ENCODE measurements at places on chromosomes 1 and 21.
A peak's percentile ranks its signal among the peaks of the same experiment; 100 is the strongest.

DNA sequence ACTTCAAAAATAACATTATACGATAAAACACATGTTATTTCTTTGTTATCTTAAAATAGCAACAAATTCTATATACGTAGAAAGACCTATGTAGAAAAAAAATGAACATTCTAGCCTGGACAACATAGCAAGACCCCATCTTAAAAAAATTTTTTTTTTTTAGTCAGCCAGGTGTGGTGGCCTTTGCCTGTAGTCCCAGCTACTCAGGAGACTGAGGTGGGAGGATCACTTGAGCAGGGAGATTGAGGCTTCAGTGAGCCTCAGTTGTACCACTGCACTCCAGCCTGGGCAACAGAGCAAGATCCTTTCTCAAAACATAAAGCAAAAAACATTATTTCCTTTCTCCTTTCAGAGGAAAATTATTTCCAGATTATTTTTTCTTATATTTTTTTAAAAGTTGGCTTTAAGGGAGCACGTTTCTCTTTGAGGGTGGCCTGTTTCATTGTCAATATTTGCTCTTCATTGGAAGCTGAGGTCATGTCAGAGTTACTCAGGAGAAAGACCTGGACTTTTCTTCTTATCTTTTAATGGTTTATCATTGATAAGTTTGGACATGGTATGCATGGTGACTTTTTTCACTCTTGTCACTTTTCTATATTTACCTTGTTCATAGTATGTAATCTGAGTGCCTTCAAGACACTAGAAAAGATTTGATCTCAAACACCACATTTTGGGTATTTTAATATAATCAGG, 32.0 kb downstream of the NFIA start:
- no peak for DNase-seq

DNA sequence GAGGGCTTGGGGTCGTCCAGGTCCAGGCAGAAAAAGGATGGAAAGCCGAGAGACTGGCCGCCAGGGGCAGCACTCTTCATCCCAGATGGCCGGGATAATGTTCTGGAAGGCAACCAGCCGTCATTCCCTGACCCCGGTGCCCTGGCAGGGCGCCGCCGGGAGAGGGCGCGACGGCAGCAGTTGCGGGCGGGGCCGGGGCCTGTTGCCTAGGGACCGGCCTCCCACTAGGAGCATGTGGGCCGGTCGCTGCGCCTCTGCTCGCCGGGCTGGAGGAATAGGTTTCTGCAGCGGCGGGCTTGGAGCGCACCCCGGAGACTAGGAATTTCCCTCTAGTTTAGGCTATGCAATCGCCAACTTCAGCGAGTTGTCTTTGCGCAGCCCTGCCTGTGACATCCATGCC, 11.0 kb downstream of the DMRTB1 start:
- DNase-seq = peak; percentile 78

GRCh38 chr1:14067036-14067435, 367.0 kb downstream of the PRDM2 start:
- DNase-seq = no peak

DNA sequence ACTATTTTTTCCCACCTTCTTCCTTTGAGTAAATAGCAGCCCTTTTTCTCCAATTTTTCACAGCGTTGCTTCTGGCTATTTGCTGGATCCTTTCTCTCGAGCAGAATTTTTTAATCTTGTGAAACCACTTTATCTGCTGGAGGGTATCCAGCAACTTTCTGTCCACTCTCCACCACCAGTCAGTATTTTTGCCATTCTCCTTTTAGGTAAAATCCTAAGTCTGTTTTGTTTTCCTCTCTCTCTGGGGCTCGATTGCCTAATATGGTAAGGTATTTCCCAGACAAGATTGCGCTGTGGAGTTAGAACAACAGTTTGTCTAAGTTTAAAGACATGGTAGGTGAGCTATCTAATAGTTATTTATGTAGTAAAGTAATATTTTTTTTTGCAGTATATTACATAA, 156.9 kb downstream of the PPP1R12B start:
- DNase-seq = peak; percentile 77

- peak; percentile 41 for DNase-seq
Observed at GRCh38 chr1:166915941-166916340, 39.9 kb upstream of the TADA1 start.

DNA sequence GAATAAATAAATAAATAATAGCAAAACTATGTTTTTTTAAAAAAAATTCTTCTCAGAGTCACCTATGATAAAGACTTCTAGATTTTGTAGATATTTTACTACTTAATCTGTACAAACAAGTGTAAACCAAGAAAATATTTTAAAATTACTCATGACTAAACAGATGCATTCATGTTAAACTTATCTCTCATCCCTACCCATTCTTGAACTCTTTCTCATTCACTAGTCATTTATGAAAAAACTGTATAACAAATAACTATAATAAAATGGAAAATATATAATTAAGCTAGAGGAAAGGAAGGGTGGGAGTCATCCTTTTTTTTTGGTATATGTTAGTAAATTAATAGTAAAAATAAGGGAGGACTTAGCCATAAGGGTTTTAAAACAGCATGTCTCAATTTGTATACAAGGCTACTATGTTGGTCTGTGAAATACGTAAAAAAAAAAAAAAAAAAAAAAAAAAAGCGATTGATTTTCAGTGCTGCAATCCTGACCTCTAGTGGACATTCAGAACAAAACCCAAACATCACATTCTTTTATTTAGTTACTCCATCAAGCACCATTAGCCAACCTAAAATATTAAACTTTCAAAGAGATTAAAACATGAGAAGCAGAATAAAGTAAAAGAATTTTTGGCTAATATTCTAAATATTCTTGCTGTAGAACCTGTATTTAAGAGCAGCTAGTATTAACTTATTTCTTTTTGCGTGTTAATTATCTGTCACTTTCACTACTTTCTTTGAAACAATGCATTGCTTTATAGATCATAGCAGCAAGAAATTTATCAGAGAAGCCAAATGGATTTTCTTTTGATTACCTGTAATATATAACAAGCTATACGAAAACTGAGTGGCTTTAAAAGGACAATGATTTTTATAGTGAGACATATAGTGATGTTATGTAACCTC, 255.8 kb upstream of the CACYBP start:
- peak; percentile 39 for DNase-seq

DNA sequence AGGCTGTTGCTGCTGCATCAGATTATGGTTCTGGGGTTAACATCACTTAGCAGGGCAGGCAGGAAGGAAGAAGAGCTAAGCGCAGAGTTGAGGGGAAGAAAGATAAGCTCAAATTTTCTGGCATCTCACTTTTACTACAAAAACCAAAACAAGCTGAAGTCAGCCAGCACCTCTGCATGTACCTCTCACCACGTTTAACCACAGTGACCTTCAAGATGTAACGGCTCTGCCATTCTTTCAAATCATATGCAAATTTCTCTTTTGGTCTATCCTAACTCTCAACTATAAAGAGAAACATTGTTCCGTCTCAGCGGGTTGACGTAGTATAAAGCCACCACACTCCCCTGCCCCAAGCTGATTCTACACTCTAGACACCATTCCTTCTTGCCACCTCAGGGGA, 154.4 kb downstream of the OMA1 start:
- no peak for DNase-seq

DNA sequence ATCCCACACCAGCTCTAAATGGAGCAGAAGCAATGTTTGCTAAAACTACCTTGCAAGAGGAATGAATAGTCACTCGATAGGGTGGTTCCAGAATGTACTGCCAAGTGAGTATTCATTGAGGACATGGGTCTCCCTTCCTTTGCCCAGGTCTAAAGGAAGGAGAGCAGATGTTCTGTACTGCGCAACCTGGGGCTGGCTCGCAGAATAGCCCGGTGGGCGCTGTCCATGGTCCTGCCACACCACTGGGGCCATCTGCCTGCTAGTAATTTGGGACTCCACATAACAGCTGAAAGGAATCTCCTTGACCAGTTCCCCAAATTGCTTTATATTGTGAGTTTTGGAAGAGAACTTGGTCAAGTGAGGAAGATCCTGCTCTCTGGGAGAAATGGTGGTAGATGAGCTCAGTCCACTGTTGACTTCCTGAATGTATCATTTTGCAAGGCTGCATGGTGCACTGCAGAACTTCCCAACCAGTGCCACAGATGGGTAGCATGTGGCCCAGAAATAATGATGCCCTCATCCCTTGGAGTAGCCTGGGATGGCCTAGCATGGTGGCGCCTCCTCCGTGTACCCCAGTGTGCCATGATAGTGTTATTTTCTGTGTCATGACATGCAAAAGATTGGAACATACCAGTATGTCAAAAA, 5.7 kb downstream of the SLC6A17 start:
- peak; percentile 54 for DNase-seq

GRCh38 chr1:209265301-209265700, 318.2 kb upstream of the CAMK1G start:
- DNase-seq = no peak

DNA sequence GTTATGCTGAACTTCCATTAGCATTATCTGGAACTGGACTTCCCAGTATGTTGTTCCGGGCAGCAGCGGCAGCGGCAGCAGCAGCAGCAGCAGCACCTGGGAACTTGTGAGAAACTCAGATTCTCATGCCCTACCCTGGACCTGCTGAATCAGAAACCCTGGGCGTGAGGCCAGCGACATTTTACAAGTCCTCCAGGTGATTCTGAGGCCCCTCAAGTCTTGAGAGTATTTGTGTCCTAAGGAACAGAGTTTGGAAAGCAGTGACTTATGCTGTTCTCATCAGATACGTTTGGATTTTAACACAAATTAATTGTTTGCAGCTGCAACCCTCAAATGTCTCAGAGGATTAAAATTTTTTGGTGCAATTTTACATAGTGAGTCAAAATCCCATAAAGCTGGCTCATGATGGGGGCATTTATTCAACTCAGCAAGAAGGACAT, 157.2 kb upstream of the KAZN start:
- peak; percentile 95 for DNase-seq

DNA sequence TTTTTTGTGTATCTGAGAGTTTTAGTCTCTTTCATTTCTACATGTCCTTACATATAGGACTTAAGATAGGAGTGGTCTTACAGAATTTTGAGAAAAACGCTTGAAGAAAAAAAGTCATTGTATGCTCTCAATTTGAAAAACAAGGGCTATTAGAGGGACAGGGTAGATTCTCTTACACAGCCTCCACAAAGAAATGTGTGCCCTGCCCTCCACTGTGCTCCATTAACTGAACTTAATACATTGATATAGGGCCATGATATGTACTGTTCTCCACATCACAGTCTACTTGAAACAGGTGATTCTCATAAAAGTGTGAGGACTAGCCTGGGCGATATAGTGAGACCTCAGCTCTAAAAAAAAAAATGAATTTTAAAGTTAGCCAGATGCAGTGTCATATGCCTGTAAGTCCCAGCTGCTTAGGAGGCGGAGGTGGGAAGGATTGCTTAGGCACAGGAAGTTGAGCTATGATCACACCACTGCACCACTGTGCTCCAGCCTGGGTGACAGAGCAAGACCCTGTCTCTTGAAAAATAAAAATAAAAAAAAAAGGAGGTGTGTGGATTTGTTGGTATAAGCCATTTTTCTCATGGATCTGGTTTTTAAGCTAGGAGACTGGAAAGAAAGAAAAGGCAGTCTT, 77.0 kb downstream of the HMCN1 start:
- DNase-seq = no peak

DNA sequence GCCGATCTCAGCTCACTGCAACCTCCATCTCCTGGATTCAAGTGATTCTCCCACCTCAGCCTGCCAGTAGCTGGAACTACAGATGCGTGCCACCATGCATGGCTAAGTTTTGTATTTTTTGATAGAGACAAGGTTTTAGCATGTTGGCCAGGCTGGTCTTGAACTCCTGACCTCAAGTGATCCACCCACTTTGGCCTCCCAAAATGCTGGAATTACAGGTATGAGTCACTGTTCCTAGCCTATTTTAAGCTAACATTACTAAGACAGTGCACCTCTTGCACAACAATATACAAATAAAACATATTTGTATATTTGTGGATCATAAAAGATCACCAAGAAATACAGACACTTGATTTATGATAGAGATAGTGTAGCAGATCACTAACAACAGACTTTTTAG, 139.1 kb downstream of the DUSP10 start:
- DNase-seq = no peak

DNA sequence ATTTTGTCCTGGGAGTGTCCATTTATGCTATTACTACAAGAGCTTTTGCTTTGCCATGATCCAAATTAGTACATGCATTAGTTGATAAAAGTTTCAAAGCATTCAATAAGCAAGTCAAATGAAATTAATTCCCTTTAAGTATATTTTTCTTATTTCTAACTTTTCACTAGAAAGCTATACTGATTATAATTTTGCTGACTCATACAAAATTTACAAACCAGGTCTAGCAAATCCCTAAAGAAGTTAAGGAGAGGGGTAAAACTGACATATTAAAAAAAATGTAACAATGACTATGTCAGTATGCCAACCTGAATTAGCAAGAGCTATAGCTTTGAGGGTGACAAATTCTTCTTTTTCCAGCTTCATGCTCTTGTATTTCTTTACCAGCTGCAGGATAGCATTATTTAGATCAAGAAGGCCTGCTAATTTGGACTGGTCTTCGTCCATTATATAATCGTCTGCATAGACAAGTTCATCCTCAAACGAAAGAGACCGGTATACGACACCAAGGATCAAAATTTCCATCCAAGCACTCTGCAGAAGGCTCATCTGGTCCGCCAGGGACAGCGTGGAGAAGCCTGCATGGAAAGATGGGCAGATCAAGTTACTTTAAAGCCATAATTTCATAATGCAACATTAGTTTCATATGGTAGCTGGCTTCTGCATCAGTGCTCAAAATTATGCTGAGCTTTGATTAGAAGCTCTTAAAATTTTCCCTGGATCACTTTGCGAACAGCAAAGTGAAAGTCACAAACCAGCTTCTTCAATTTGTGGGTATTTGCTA, 95.8 kb upstream of the USH2A start:
- DNase-seq = no peak

GRCh38 chr1:117964290-117965038, 34.9 kb downstream of the WDR3 start:
- peak; percentile 10 for DNase-seq

DNA sequence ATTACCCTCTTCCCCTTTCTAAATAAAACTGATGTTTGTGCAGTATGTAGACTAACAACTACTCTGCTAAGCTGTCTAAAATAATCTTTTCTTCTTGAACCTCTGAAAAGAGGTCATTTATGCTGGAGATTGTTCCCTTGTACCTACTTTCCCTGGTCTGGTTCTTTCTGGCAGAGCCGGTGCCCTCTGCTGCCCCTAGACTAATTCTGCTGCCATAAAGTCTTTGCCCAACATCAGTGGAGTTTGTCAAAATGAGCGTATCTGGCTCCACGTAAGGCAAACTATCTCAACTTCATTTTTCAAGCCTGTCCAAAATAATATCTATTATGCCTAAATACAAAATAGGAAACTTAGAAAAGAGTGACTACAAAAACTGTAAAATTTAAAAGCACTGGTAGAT, 30.9 kb upstream of the ANGPTL7 start:
- DNase-seq = no peak
